ENCODE measurements at places on chromosomes 16 and 17.

- no peak for DNase-seq
- no peaks in the 10 kb centered on the region for H3K27me3 ChIP-seq
- no peaks in the 10 kb centered on the region for H3K36me3 ChIP-seq
- H3K4me3 ChIP-seq: no peak overlapping the region
- H3K4me1 ChIP-seq: no peaks in the 10 kb centered on the region
Observed at GRCh38 chr17:47760409-47761140, 27.5 kb downstream of the TBX21 start.

DNA sequence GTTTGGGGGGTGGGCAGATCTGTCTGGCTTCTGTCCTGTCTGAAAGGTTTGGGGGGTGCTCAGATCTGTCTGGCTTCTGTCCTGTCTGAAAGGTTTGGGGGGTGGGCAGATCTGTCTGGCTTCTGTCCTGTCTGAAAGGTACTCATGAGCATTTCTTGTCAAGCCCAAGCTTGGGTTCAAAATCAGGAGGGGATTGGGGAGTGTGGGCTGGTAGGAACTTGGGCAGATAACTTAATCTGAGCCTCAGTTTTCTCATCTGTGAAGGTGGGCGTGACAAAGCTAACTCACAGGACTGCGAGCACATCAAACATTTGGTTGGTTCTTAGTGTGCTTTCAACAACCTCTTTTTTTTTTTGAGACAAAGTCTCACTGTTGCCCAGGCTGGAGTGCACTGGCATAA, 35.2 kb downstream of the HAPSTR1 start:
- no peak for DNase-seq
- peak overlapping the region; percentile 55 for H3K27ac ChIP-seq
- H3K4me3 ChIP-seq: no peak overlapping the region

- H3K4me3 ChIP-seq: no peak overlapping the region
- no peak for DNase-seq
- H3K4me1 ChIP-seq: no peaks in the 10 kb centered on the region
- no peaks in the 10 kb centered on the region for H3K36me3 ChIP-seq
- no peaks in the 10 kb centered on the region for H3K27me3 ChIP-seq
Observed at GRCh38 chr17:1985686-1986085, 39.4 kb downstream of the RTN4RL1 start.

DNA sequence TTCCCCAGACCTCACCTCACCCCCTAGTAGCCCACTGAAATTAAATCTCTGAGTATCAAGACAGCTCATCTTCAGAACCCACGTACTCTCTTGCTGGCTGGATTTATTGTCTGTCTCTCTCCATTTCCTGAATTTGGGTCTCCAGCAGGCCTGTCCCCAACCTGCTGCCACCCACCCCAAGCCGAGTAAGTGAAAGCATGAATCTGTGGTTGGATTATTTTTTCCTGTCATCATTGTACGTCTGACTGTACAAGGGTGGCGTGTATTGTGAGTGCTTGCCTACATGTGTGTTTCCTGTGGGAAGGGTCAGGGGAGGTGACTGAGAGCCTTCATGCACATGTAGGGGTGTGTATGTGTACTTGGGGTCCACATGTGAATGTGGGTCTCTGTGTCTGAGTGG, 5.4 kb downstream of the TNP2 start:
- H3K4me1 ChIP-seq: peaks cover 14% of the 10 kb centered on the region
- no peak overlapping the region for H3K27ac ChIP-seq
- DNase-seq: no peak
- no peaks in the 10 kb centered on the region for H3K27me3 ChIP-seq
- no peak overlapping the region for H3K4me3 ChIP-seq

GRCh38 chr16:68005786-68006286, 6.6 kb upstream of the DPEP2 start:
- no peak overlapping the region for H3K4me3 ChIP-seq
- peak overlapping the region; percentile 75 for H3K27ac ChIP-seq
- peak; percentile 79 for DNase-seq
- H3K27me3 ChIP-seq: no peaks in the 10 kb centered on the region
- no peaks in the 10 kb centered on the region for H3K36me3 ChIP-seq

DNA sequence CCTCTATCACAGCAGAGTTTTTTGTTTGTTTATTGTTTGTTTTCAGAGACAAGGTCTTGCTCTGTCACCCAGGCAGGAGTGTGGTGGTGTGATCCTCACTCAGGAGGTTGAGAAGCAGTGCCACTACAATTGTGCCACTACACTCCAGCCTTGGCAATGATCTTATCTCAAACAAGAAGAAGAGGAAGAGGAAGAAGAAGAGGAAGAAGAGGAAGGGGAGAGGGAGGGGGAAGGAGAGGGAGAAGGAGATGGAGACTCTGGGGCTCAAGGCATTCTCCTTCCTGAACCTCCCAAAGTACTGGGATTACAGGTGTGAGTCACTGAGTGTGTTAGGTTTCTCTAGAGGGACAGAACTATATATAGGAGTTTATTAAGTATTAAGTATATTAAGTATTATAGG, 17.1 kb upstream of the C17orf58 start:
- no peaks in the 10 kb centered on the region for H3K36me3 ChIP-seq
- H3K4me1 ChIP-seq: no peaks in the 10 kb centered on the region
- H3K4me3 ChIP-seq: no peak overlapping the region
- no peak for DNase-seq
- H3K27me3 ChIP-seq: no peaks in the 10 kb centered on the region

DNA sequence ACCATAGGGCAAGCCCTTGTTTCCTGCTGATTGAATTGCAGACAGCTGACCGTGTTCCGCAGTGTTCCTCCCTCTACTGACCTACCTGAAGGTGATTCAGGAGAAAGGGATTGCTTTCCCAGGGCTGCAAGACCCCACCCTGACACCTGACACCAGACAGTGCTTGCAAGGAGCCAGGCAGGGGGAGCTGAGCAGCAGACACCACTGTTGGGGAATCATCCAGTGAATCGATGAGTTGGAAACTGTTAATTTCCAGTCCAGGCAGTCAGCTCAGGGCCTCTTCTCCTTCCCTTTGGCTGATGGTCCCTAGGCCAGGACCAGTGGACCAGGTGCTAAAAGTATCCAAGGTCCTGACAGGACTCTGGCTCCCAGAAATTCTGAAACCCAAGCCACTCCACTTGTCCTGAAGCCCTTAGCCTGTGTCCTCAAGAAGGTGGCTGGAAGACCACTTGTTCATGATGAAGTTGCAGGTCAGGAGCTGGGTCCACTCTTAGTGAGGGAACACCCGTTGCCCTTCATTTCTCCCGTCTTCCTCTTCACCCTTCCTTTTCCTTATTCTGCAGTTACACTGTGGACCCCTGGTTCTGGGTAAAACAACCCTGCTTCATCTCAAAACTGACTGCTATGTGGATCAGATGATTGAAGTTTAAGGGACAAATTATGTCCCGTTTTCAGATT, 9.5 kb upstream of the UNK start:
- H3K27me3 ChIP-seq: no peaks in the 10 kb centered on the region
- H3K4me1 ChIP-seq: no peaks in the 10 kb centered on the region
- no peak overlapping the region for H3K4me3 ChIP-seq
- H3K36me3 ChIP-seq: peaks cover 23% of the 10 kb centered on the region

- peaks cover 14% of the 10 kb centered on the region for H3K4me1 ChIP-seq
- H3K4me3 ChIP-seq: no peak overlapping the region
- peak overlapping the region; percentile 42 for H3K27ac ChIP-seq
- H3K27me3 ChIP-seq: no peaks in the 10 kb centered on the region
- peak; percentile 33 for DNase-seq
Observed at GRCh38 chr16:89115216-89115861, 21.7 kb downstream of the ACSF3 start.

DNA sequence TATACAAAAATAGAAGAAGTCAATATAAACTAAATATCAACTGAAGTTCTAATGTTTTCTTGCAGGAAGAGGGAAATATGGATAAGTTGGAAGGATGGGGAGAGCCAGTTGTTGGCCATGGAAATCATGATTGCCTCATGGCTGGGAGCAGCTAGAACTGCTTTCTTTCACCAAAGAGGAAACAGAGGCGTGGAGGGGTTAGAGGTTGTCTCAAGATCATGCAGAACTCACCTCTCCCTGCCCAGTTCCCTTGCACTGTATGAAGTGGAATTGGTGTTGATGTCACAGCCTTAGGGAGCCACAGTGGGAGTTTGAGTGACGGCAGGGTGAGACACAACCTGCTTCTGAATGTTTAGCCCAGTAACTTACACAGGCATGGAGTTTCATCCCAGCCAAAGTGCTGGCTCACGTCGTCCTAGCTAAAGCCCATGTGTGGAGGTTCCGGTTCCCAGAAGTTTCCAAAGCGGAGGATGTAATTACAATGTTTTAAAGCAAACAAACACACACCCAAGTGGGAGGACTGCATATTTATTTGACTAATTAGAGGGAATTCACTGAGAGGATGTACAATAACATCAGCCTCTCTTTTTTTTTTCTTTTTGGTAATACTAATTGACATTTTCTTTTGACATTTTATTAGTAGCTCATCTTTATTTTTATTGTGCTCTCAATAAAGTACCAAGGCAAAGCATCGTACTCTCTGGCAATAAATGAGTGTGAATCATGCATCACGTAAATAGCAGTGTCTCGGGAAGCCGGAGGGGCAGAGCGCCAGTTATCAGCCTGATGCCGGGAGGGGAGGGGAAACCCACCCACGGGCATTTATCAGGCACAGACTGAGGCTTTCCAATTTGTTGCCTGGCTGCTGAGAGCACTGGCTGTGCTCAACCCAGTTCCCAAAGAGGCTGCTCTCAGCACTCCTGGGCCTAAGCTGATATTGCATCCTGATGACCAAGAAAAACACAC, 118.7 kb upstream of the CDH5 start:
- DNase-seq: no peak
- no peaks in the 10 kb centered on the region for H3K36me3 ChIP-seq
- H3K4me3 ChIP-seq: no peak overlapping the region
- H3K27ac ChIP-seq: no peak overlapping the region
- peaks cover 8% of the 10 kb centered on the region for H3K4me1 ChIP-seq

DNA sequence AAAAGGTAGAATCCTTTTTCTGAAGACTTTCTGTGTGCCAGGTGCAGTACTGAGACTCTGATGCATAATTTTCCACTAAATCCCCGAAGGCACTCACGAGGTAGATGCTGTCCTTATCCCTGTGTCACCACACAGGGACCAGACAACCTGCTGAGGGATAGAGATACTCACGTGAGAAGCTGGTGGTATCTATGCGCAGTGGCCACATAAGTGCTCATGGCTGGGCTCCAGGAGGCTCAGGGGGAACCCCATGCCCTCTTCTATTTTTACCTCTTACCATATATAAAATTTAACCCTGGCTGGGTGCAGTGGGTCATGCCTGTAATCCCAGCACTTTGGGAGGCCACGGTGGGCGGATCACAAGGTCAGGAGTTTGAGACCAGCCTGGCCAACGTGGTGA, 38.3 kb downstream of the NT5M start:
- DNase-seq: no peak
- H3K27me3 ChIP-seq: no peaks in the 10 kb centered on the region
- H3K36me3 ChIP-seq: no peaks in the 10 kb centered on the region
- no peak overlapping the region for H3K4me3 ChIP-seq
- no peaks in the 10 kb centered on the region for H3K4me1 ChIP-seq
- H3K27ac ChIP-seq: no peak overlapping the region

DNA sequence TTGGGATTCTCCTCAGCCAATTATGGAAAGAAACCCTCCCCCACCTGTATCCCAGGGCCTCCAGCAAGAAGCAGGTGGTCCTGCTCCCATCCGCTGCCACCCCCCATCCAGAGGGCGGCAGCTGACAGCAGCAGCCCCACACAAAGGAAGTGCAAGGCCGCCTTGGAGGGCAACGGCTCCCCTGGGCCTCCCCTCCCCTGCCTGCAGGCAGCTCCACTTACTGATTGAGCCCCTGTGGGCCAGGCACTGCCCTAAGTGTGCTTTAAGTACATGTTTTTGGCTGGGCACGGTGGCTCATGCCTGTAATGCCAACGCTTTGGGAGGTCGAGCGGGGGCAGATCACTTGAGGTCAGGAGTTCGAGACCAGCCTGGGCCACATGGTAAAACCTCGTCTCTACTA, 257.6 kb downstream of the PARN start:
- H3K36me3 ChIP-seq: no peaks in the 10 kb centered on the region
- H3K27ac ChIP-seq: no peak overlapping the region
- H3K27me3 ChIP-seq: no peaks in the 10 kb centered on the region
- DNase-seq: no peak

- H3K27ac ChIP-seq: no peak overlapping the region
- peaks cover 41% of the 10 kb centered on the region for H3K36me3 ChIP-seq
- no peak for DNase-seq
- H3K4me1 ChIP-seq: peaks cover 14% of the 10 kb centered on the region
- no peaks in the 10 kb centered on the region for H3K27me3 ChIP-seq
- no peak overlapping the region for H3K4me3 ChIP-seq
Observed at GRCh38 chr17:4999430-5000093, 1.8 kb downstream of the KIF1C start.

- no peak for DNase-seq
- H3K27me3 ChIP-seq: no peaks in the 10 kb centered on the region
- H3K4me1 ChIP-seq: peaks cover 22% of the 10 kb centered on the region
- peaks cover 68% of the 10 kb centered on the region for H3K36me3 ChIP-seq
Observed at GRCh38 chr16:85649411-85650134, 36.5 kb downstream of the GSE1 start.

GRCh38 chr16:50500171-50500874, 47.9 kb upstream of the NKD1 start:
- DNase-seq: no peak
- H3K4me3 ChIP-seq: no peak overlapping the region
- H3K4me1 ChIP-seq: no peaks in the 10 kb centered on the region
- no peak overlapping the region for H3K27ac ChIP-seq

DNA sequence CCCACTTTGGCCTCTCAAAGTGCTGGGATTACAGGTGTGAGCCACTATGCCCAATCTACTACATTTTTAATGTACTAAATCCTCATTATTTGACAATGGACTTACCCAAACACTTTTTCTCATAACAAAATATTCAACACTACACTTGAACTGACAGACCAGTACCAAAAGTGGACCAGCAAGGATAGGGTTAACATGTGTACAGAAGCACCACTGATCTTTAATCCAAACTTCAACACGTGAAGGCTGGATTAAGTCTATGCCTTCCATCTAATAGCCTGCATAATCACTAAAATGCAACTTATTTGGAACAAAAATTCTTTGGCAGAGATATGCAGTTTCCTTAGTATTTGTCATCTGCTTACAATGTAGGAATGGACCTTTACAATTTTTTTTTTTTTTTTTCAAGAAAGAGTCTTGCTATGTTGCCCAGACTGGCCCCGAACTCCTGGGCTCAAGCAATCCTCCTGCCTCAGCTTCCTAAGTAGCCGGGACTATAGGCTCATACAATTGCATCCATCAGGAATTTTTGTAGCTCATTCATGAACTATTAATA, 60.0 kb upstream of the BCAR1 start:
- no peak for DNase-seq
- no peaks in the 10 kb centered on the region for H3K27me3 ChIP-seq
- H3K4me1 ChIP-seq: peaks cover 8% of the 10 kb centered on the region
- H3K27ac ChIP-seq: no peak overlapping the region
- no peaks in the 10 kb centered on the region for H3K36me3 ChIP-seq

GRCh38 chr16:16938009-16938408, 532.8 kb downstream of the XYLT1 start:
- H3K27ac ChIP-seq: no peak overlapping the region
- H3K4me3 ChIP-seq: no peak overlapping the region
- H3K36me3 ChIP-seq: no peaks in the 10 kb centered on the region

DNA sequence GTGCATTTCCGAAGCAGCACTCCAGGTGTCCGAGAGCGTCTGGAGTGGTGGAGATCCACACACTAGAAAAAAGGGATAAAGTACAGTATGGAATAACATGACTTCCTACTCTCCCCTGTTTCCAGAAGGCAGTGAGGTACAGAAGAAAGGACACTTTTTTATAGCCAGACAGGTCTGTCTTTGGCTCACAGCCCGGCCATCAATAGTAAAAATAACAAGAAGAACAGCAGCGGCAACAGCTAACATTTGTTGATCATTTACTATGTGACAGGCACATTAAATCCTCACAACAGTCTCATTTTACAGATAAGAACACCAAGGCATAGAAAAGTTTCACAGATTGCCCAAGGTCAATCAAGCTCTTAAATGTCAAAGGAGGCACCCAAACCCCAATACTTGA, 16.2 kb downstream of the DYNLRB2 start:
- no peak for DNase-seq
- no peak overlapping the region for H3K4me3 ChIP-seq
- no peaks in the 10 kb centered on the region for H3K36me3 ChIP-seq
- no peak overlapping the region for H3K27ac ChIP-seq
